HepG2 (cell line): ENCODE measurements at places on chromosomes 2 and 18. TPM values are rescaled to one million over a fixed set of nuclear protein-coding genes. Genes with fewer than 3 reads are reported as not detected.

NEU4 gene
- 53.5 and 71.4 TPM in 2 replicates for polyA plus RNA-seq

ACADL gene
- not detected in 2 replicates for polyA plus RNA-seq

CIDEA gene
- not detected in 2 replicates for polyA plus RNA-seq

LRP2 gene
- 0.03 and 0.07 TPM in 2 replicates for polyA plus RNA-seq

NT5C1B gene
- not detected in 2 replicates for polyA plus RNA-seq

BCL2 gene
- polyA plus RNA-seq: 0.07 and 0.08 TPM in 2 replicates

DQX1 gene
- polyA plus RNA-seq: 72.9 and 89.8 TPM in 2 replicates

CHRNG gene
- not detected in 2 replicates for polyA plus RNA-seq

UGT1A8 gene
- polyA plus RNA-seq: not detected in 2 replicates

SPDYA gene
- 0.08 and 0.32 TPM in 2 replicates for polyA plus RNA-seq

PCARE gene
- polyA plus RNA-seq: not detected in 2 replicates

GCG gene
- not detected in 2 replicates for polyA plus RNA-seq

B3GNT7 gene
- 0.04 and 0.12 TPM in 2 replicates for polyA plus RNA-seq

TUBA4B gene
- polyA plus RNA-seq: 0.18 and 0.22 TPM in 2 replicates

DYSF gene
- 2.4 and 4.5 TPM in 2 replicates for polyA plus RNA-seq

AQP12A gene
- polyA plus RNA-seq: 0.20 TPM in 1 of 2 replicates, not detected in the other

TNS1 gene
- 118 and 127 TPM in 2 replicates for polyA plus RNA-seq
